Calu3 (cell line): ENCODE measurements at places on chromosomes 6 and 20. TPM values are rescaled to one million over a fixed set of nuclear protein-coding genes. Genes with fewer than 3 reads are reported as not detected.

Gene SLC17A9
- total RNA-seq, result 12.0 and 18.8 TPM in 2 replicates

Gene RIMS4
- total RNA-seq, result 0.40 and 0.91 TPM in 2 replicates

Gene ZBTB9
- 18.1 and 20.0 TPM in 2 replicates for total RNA-seq

Gene KCNK17
- total RNA-seq, result not detected in 2 replicates

Gene RAET1L
- 1.3 and 2.3 TPM in 2 replicates for total RNA-seq

Gene LST1
- total RNA-seq, result 0.94 TPM in 1 of 2 replicates, not detected in the other

Gene EFCAB8
- total RNA-seq, result 1.1 and 2.5 TPM in 2 replicates

Gene GSTA1
- 0.37 TPM in 1 of 2 replicates, not detected in the other for total RNA-seq

Gene PEX7
- 3.9 and 5.1 TPM in 2 replicates for total RNA-seq

Gene SUPT3H
- total RNA-seq, result 7.0 and 10.3 TPM in 2 replicates

Gene SLC17A2
- total RNA-seq, result not detected in 2 replicates

Gene PROCR
- 9.7 and 10.3 TPM in 2 replicates for total RNA-seq

Gene LZTS3
- total RNA-seq, result 10.4 and 11.4 TPM in 2 replicates

Gene ENPP5
- total RNA-seq, result 17.3 and 18.7 TPM in 2 replicates

Gene CLPSL1
- not detected in 2 replicates for total RNA-seq

Gene DDR1
- 489 and 580 TPM in 2 replicates for total RNA-seq

Gene RSPO3
- total RNA-seq, result not detected in 2 replicates

Gene MOXD1
- total RNA-seq, result 13.2 and 13.6 TPM in 2 replicates

Gene PAK5
- total RNA-seq, result 0.07 TPM in 1 of 2 replicates, not detected in the other

Gene MLN
- not detected in 2 replicates for total RNA-seq

Gene ENPP1
- total RNA-seq, result 7.6 and 7.7 TPM in 2 replicates

Gene OR12D2
- total RNA-seq, result not detected in 2 replicates

Gene NR2E1
- total RNA-seq, result not detected in 2 replicates

Gene RSPO4
- total RNA-seq, result not detected in 2 replicates

Gene CCN5
- total RNA-seq, result 0.94 and 1.9 TPM in 2 replicates

Gene SOX12
- total RNA-seq, result 13.6 and 14.5 TPM in 2 replicates

Gene GPANK1
- 32.2 and 35.6 TPM in 2 replicates for total RNA-seq

Gene GTSF1L
- not detected in 2 replicates for total RNA-seq

Gene DNMT3B
- 8.4 and 10.8 TPM in 2 replicates for total RNA-seq
